ENCODE measurements at places on chromosomes 3 and 15.

GRCh38 chr3:198051836-198052235 is 91.8 kb downstream of the LMLN start:
- DNase-seq: no peak

DNA sequence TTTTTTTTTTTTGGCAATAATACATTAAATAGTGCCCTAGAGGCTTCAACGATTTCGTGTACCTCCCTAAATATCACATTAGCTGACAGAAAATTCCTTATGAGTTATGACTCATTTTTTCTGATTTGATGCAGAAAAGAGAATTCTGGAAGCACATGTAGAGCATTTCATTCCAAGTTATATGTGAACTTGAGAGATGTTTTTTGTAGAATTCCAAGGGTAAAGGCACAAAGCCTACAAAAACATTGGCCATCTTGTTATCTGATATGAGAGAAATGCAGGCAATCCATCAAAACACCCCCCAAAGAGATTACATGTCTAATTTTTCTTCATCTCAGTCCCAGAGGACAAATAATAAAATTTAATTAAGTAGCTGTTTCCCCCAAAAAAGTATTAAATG is 6.7 kb upstream of the PFN2 start:
- DNase-seq: no peak

DNA sequence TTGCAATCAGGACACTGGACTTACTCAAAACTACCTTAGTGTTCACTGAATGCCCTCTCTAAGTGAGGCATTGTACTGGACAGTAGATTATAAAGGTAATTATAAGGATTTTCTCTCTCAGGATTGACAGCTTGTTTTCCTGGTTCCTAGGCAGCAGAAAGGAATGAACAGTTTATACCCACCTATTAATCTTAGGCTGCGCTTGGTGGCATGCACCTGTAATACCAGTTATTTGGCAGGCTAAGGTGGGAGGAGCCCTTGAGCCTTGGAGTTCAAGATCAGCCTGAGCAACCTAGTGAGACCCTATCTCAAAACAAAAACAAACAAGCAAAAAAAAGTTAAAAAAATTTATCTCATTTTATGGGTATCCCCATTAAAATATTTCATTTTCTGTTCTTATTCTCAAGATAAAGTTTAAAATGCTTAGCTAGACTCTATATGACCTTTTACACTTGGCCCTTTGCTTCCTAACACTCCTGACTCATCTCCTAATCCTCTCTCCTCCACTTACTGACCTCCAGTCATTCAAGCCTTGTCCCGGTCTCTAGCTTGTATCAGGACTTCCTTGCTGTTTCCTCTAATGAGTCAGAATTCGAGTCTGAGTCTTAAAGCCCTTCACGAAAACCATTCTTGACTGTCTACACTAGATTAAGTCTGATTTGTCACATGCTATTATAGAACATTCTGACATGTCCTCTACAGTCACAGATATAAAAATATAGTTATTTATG is 348.6 kb downstream of the NLGN1 start:
- no peak for DNase-seq

- DNase-seq: no peak
Measured at GRCh38 chr3:152208439-152208838, 60.3 kb upstream of the MBNL1 start.

DNA sequence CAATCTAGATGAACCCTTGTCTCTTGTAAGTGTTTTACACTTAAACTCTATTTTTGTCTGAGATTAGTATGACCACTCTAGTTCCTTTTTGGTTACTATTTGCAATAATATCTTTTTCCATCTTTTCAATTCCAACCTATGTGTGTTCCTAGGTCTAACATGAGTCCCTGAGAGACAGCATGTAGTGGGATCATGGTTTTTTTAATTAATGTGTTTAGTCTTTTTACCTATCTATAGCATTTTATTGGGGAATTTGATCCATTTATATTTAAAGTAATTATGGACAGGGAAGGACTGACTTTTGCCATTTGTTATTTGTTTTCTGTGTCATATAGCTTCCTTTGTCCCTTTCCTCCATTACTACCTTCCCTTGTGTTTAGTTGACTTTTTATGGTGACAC is 21.7 kb downstream of the TNFSF10 start:
- DNase-seq: no peak

All from AG04449 (cell line).